ENCODE measurements at places on chromosomes 7 and 10.

DNA sequence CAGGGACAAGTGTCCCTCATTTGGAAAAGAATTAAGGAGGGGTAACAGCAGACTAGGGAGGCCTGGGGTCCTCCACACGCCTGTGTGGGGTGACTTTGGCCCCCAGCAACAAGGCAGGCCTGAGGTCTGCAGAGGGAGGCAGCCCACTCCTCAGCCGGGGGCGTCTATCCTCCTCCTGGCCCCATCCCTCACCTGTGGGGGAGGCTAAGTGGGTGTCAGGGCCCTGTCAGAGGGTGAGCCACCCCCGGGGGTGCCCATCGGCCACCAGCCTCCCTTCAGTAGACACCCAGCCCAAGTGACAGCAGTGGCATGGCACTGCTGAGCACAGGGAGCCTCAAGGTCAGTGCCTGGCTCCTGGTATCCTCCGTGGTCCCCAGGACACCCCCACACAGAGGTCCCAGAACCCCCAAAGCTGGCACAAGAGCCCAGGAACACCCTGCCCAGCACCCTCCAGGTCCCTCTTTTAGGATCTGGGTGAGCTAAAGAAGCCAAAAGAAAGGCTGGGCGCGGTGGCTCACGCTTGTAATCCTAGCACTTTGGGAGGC, 693 bp upstream of the FXYD4 start:
- no peak for DNase-seq
- peaks cover 10% of the 10 kb centered on the region for H3K4me1 ChIP-seq
- H3K4me3 ChIP-seq = no peak overlapping the region
- no peak overlapping the region for H3K27ac ChIP-seq
- H3K27me3 ChIP-seq = no peaks in the 10 kb centered on the region

- no peaks in the 10 kb centered on the region for H3K36me3 ChIP-seq
- no peak overlapping the region for H3K4me3 ChIP-seq
- no peak for DNase-seq
- no peaks in the 10 kb centered on the region for H3K27me3 ChIP-seq
- H3K27ac ChIP-seq = no peak overlapping the region
These were observed 150.5 kb downstream of the PTPN20 start for GRCh38 chr10:47061776-47062175.

DNA sequence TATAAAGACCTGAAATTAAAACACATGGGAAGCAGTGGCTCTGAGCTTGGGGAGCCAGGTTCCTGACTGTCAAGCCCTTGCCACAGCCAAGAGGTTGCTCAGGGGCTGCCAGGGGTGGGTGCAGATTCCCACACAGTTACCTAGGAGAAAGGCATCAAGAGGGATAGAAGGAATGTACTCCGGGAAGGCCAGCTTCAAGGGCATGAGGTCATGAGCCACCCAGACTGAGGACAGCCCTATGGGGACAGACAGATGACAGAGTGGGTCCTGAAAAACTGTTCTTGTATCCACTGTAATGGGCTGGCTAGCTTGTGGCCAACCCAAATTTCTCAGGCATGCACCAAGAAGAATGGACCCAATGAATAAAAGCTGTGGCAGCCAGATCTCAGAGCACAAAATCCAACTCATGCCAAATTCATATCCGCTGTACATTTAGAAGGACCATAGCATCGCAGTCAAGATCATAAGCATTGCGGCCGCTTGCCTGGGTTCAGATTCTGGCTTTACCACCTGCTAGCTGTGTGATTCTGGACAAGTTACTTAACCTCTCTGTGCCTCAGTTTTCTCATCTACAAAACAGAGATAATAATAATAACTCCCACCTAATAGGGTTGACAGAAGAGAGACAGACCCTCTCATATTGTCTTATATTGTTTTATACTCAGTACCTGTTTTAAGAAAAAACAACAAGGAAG, 44.9 kb upstream of the KCNMA1 start:
- no peak overlapping the region for H3K27ac ChIP-seq
- DNase-seq = no peak
- H3K27me3 ChIP-seq = peaks cover 15% of the 10 kb centered on the region
- no peak overlapping the region for H3K4me3 ChIP-seq
- H3K4me1 ChIP-seq = no peaks in the 10 kb centered on the region

GRCh38 chr10:72511459-72511858, 114.4 kb downstream of the MICU1 start:
- H3K27me3 ChIP-seq = no peaks in the 10 kb centered on the region
- H3K27ac ChIP-seq = no peak overlapping the region
- H3K4me1 ChIP-seq = peaks cover 1% of the 10 kb centered on the region
- H3K36me3 ChIP-seq = peaks cover 7% of the 10 kb centered on the region

GRCh38 chr10:21292763-21293517, 232.5 kb downstream of the SKIDA1 start:
- H3K36me3 ChIP-seq = no peaks in the 10 kb centered on the region
- H3K4me1 ChIP-seq = no peaks in the 10 kb centered on the region
- peaks cover 23% of the 10 kb centered on the region for H3K27me3 ChIP-seq
- no peak overlapping the region for H3K4me3 ChIP-seq

GRCh38 chr10:88152728-88153133, 289.3 kb downstream of the PTEN start:
- H3K36me3 ChIP-seq = peaks cover 8% of the 10 kb centered on the region
- H3K4me1 ChIP-seq = peaks cover 22% of the 10 kb centered on the region
- no peak overlapping the region for H3K4me3 ChIP-seq
- H3K27me3 ChIP-seq = no peaks in the 10 kb centered on the region
- peak overlapping the region; percentile 92 for H3K27ac ChIP-seq
- peak; percentile 44 for DNase-seq

DNA sequence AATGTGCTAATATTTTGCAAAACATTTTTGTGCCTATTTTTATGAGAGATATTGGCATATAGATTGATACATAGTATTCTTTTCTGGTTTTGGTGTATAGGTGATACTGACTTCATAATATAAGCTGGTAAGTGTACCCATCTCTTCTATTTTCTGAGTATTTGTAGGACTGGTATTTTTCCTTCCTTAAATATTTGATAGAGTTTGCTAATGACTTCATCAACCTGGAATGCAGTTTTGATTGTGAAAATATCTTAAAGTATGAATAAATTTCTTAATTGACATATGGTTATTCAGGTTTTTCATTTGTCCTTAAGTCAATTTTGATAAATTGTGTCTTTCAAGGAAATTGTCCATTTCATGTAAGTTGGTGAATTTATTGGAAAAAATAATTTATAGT, 6.1 kb upstream of the SCRN1 start:
- H3K27ac ChIP-seq = no peak overlapping the region
- H3K4me1 ChIP-seq = no peaks in the 10 kb centered on the region
- peaks cover 3% of the 10 kb centered on the region for H3K36me3 ChIP-seq
- no peak overlapping the region for H3K4me3 ChIP-seq

- H3K4me1 ChIP-seq = peaks cover 7% of the 10 kb centered on the region
- no peak overlapping the region for H3K4me3 ChIP-seq
- H3K27ac ChIP-seq = no peak overlapping the region
- no peaks in the 10 kb centered on the region for H3K27me3 ChIP-seq
- no peaks in the 10 kb centered on the region for H3K36me3 ChIP-seq
These were observed 57.5 kb upstream of the PTPN12 start for GRCh38 chr7:77479536-77480088.

DNA sequence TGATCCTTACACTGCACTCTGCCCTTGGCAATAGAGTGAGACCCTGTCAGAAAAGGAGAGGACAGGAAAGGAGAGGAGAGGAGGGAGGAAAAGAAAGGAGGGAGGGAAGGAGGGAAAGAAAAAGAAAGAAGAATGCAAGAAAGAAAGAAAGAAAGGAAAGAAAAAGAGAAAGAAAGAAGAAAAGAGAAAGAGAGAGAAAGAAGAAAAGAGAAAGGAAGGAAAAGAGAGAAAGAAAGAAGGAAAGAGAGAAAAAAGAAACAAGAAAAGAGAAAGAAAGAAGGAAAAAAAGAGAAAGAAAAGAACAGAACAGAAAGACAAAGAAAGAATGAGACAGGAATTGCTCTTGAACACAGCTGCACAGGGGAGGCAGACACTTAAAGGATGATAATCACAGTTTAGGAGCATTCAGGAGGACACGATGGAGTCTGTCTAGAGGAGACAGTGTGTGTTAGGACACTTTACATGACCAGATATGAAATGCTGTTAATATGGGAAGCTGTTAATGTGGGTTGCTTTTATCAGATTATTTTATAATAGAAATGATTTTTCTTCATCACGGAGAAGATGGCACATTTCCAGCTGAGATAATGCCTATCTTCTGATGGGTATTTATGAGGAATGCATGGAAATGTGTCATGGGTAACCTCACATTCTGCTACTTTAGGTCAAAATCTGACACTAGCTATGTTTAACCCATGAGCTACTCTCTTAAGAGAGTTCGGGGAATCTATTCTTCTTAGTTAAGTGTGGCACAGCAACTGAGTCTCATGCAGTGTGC, 160.5 kb downstream of the BAMBI start:
- no peak overlapping the region for H3K27ac ChIP-seq
- H3K36me3 ChIP-seq = no peaks in the 10 kb centered on the region
- H3K4me3 ChIP-seq = no peak overlapping the region
- no peak for DNase-seq

DNA sequence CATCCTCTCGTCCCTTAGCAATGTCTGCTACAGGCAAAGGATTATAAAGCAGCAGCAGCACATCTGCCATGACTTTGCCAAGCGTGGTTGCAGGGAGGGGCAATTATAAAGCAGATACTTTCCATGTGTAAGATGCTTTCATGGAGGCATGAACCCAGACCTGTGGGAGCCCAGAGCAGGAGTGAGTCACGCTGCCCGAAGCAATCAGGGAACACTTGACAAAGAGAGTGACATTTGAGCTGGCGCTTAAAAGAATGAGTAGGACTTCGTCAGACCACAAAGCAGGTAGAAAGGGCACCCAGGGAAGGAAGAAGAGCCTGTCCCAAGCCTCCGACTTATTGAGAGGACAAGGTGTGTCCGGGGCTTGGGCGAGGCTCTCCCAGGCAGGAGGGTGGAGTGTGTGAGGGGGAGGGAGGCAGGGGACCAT, 147.2 kb downstream of the MYOF start:
- peaks cover 3% of the 10 kb centered on the region for H3K36me3 ChIP-seq
- no peak overlapping the region for H3K27ac ChIP-seq
- peaks cover 1% of the 10 kb centered on the region for H3K27me3 ChIP-seq
- H3K4me3 ChIP-seq = no peak overlapping the region
- H3K4me1 ChIP-seq = no peaks in the 10 kb centered on the region

GRCh38 chr10:126373147-126373546, 15.1 kb downstream of the ADAM12 start:
- DNase-seq = no peak
- H3K36me3 ChIP-seq = peaks cover 2% of the 10 kb centered on the region
- no peak overlapping the region for H3K4me3 ChIP-seq
- H3K27ac ChIP-seq = no peak overlapping the region
- no peaks in the 10 kb centered on the region for H3K4me1 ChIP-seq

DNA sequence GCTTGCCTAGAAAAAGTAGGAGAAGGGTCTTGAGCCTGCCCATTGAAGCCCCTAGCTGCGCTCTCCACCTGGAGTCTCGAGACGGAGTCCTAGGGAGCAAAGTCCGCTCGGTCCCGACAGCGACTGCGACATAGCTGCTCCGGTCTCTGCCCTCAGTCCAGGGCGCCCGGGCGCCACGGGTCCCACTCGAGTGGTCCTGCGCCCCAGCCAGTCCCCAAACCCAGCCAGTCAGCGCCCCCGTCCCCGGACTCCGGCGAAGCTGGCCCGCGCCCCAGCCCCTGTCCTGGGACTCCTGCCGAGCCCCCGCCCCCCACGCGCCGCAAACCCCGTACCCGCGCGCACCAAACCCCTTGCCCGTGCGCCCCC, 490 bp downstream of the TNS3 start:
- H3K27ac ChIP-seq = no peak overlapping the region
- no peak for DNase-seq
- no peaks in the 10 kb centered on the region for H3K36me3 ChIP-seq
- peaks cover 13% of the 10 kb centered on the region for H3K4me1 ChIP-seq

GRCh38 chr7:75879771-75880184, 944 bp downstream of the RHBDD2 start:
- H3K27ac ChIP-seq = peak overlapping the region; percentile 92
- no peaks in the 10 kb centered on the region for H3K27me3 ChIP-seq
- peaks cover 38% of the 10 kb centered on the region for H3K4me1 ChIP-seq
- H3K4me3 ChIP-seq = peak overlapping the region; percentile 94

DNA sequence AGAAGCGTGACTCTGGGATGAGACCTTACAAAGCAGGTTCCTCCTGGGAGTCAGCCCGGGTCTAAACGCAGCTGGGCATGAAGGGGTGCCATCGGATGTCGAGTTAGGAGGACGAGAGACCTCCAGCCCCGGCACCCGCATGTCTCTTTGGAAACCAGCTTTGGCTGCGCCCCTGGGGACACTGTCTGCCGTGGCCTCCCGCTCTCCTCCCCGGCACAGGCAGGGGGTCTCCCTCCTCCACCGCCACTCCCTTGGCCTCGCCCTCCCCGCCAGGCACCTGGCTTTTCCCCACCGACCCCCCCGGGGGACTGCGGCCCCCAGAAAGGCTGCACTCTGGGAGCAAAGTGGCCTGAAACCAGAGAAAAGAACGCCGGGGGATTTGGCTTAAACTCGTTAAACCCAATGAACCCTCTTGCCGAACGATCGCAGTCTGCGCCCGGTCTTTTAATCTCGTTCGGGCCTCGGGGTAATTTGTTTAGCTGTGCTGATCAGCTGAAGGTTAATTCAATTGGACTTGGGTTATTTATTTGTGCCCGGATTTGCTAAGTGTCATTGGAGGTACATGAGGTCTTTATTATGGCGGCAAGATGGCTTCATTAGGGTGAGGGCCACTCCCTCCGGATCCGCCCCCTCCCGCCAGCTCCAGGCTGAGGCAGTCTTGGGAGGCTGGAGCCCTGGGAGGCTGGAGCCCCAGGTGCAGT, 16.4 kb upstream of the PSMG3 start:
- H3K36me3 ChIP-seq = peaks cover 3% of the 10 kb centered on the region
- H3K27me3 ChIP-seq = peaks cover 13% of the 10 kb centered on the region
- H3K4me3 ChIP-seq = no peak overlapping the region
- peaks cover 9% of the 10 kb centered on the region for H3K4me1 ChIP-seq
- H3K27ac ChIP-seq = no peak overlapping the region

DNA sequence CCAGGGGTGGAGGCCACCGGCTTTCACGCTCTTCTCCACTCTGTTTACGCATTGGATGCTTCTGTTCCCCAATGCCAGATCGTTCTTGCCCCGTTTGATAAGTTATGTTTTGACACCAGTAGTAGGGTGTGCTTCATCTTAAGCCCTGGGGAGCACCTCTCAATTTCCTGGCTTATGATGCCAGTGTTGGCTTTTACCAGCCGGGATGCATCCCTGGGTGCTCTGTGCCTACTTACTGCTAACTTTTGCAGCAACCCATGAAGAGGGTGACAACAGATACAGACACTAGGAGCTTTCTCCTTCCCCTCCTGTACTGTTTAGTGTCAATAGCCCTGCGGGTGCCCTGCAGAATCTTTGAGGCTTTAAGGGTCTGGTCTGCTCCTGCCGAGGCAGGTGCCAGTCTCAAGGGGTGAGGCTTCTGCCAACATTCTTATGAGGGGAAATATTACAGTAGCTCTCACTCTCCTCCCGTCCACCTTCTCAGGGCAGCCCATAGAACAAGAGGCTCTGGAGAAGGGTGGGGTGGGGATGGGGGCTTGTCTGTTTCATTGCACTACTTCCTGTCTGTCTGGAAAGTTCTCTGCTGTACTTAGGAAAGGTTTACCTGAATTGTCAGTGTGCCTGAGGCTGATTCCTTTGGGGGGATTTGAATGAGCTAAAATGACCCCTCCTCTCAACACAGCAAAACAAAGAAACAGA, 23.3 kb downstream of the ADCY1 start:
- no peaks in the 10 kb centered on the region for H3K4me1 ChIP-seq
- H3K27me3 ChIP-seq = no peaks in the 10 kb centered on the region
- no peaks in the 10 kb centered on the region for H3K36me3 ChIP-seq

- H3K4me1 ChIP-seq = peaks cover 93% of the 10 kb centered on the region
- H3K27ac ChIP-seq = no peak overlapping the region
- no peaks in the 10 kb centered on the region for H3K36me3 ChIP-seq
- peaks cover 2% of the 10 kb centered on the region for H3K27me3 ChIP-seq
- DNase-seq = no peak
- no peak overlapping the region for H3K4me3 ChIP-seq
These were observed 155.4 kb upstream of the ITGB1 start for GRCh38 chr10:33113466-33113865.

- peaks cover 6% of the 10 kb centered on the region for H3K27me3 ChIP-seq
- peaks cover 3% of the 10 kb centered on the region for H3K4me1 ChIP-seq
- H3K36me3 ChIP-seq = no peaks in the 10 kb centered on the region
- DNase-seq = no peak
- no peak overlapping the region for H3K27ac ChIP-seq
These were observed 95.4 kb downstream of the TBXAS1 start for GRCh38 chr7:139924461-139924860.

Measured in activated naive CD8-positive, alpha-beta T cell treated with anti-CD3 and anti-CD28 coated beads, Interleukin-2, amount 50 U/mL, for 24 hours (primary cell).